ENCODE measurements at places on chromosomes 3 and 15.
A peak's percentile ranks its signal among the peaks of the same experiment; 100 is the strongest.

DNA sequence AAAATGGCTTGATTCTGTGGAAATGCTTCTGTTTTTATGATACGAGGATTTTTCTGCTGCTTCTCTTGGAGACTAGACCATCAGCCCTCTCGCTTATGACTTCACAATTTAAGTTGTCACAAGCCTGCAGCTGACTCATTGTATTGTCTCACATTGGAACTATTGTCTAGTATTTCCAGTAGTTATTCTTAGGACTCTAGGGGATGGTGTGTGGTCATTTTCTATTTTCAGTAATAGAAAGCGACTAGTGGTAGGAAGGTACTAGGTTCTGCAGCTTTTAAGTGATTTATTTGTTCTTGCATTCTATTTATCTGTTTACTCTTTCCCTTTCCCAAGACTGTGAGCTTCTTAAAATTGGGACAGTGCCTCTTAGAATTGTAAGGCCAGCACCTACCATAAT lies 66.3 kb upstream of the CRTC3 start:
- DNase-seq = no peak

DNA sequence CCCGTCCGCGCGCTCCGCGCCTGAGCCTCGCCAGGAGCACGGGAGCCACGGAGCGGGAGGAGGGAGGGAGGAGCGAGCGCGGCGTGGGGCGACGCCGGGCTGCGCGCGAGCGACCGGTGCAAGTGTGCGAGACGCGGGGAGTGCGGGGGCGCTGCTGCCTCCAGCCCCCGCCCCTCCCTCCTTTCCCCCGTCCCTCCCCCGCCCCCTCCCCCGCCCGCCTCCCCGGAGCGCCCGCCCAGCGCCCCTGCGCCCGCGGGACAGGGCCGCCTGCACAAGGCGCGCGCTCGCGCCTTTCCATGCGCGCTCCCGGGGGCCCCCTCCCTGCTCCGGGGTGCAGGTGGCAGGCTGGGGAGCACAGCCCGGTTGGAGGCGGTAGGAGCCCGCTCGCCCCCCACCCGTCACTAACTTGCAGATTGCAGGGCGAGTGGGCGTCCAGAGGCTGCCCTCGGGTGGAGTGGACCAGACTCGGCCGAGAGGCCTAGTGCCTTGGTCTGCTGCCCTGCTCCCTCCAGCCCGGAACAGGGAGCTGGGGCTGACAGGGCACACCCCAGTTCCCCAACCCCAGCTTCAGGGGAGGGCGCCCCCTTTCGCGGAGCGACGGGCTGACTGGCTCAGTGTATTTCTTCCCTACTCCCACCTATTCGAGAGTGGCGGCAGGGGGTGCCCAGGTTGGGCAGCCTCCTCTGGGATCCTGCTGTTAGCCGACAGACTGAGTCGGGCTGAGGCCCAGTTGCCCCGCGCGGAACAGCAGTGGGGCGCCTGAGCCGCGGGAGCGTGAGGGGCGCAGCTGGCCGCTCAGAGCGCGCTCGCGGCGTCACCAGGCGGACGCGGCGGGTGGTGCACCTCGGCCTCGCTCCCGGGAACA lies at the start of gene WNT7A:
Gene WNT7A (minus strand): TSS at position 126 of the 865 bp plus-strand sequence. CDS start 255 bp downstream, outside the sequence.
- peak; percentile 67 for DNase-seq

DNA sequence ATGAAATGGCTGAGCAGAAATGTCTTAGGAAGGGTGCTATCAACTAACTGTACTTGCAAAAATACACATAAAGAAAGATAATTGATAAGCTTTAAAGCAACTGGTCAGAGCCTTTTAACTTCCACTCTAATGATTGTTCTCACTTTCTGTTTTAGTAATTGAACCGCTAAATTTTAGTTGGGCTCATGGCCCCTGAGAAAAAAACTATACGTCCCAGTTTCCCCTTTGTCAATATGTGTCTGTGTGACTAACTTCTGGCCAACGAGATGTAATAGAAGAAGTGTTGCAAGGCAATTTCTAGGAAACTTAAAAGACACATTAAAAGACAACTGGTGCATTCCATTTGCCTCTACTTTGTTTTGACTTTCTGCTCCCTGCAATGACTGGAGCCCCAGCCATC lies 223.9 kb downstream of the NR1D2 start:
- no peak for DNase-seq

- DNase-seq = no peak
Measured at GRCh38 chr3:127404221-127405009, 116.6 kb upstream of the PRR20G start.

GRCh38 chr15:34621675-34622074 lies 38.2 kb upstream of the GOLGA8B start:
- DNase-seq = no peak

All from activated naive CD4-positive, alpha-beta T cell (primary cell).